ENCODE measurements at places on chromosomes 1 and 21.

DNA sequence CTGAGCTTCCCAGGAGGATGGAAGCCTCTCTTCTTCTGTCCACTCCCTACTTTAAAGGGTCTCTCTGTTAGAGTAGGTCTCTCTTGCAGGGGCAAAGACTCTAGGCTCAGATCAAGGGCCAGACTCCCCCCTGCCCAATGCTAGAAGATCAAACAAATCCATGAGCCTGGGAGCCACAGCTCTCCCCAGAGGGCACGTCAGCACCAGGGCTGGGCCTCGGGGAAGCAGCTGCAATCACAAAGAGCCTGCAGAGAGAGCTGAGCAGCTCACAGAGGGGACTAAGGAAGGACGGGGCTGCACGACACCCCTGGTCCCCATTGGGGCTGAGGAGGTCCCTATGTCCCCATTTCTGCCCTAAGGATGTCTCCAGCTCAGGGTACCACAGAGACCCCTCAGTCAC is 3.9 kb downstream of the CNTN2 start:
- DNase-seq, result no peak

- no peak for DNase-seq
Observed at GRCh38 chr1:2132222-2133038, 62.1 kb downstream of the FAAP20 start.

DNA sequence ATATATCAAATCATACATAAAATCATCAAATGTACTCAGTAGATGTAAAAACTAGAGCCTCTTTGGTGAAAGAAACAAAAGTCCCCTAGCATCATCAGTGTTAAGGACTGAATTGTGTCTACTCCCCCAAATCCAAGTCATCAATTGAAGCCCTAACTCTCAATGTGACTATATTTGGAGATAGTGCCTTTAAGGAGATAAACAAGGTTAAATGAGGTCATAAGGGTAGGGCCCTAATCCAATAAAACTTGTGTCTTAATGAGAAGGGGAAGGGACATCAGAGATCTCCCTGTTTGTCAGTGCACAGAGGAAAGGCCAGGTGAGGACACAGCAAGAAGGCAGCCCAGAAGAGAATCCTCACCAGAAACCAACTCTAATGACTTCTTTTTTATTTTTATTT is 33.5 kb downstream of the USP24 start:
- DNase-seq, result no peak

DNA sequence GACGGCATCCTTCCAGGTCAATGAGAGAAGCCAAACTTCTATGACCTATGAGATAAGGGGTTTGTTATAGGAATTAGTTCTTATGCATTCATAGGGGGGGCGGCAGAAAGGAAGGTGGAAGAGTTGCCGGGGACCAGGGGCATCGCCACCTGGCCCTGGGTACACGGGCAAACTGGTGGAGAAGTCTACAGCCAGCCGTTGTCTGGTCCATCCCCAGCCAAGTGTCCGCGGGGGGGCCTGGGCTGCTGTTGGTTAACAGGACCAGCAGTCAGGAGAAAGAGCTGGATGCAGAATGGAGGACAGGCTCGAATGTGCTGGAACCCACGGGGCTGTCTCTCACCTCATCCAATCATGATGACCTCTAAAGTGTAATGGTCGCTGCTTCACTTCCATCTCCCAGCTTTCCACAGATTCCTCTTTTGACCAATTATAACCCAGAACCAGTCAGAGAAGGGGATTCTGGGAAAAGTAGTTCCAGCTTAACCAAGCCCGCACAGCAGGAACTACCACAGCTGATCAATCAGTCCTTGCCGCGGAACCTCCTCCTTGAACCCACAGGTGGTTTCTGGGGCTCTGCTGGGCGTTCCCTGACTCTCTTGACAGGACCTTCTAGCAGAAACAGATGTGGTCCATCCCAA is 17.8 kb downstream of the TMEM51 start:
- no peak for DNase-seq

DNA sequence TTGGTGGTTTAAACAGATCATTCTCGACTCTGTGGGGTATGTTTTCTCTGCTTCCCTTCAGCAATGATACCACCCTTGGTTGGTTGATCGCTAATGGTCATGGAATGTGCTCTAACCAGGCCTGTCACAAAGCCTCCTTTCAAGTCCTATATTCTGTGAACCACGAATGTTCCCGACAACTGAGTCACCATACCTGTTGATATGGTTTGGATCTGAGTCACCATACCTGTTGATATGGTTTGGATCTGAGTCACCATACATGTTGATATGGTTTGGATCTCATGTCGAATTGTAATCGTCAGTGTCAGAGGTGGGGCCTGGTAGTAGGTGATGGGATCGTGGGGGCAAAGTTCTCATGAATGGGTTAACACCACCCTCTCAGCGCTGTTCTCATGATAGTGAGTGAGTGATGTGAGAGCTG is 10.2 kb upstream of the CAMK2N1 start:
- peak; percentile 41 for DNase-seq

GRCh38 chr21:35927262-35927661 is 133.1 kb downstream of the SETD4 start:
- no peak for DNase-seq

DNA sequence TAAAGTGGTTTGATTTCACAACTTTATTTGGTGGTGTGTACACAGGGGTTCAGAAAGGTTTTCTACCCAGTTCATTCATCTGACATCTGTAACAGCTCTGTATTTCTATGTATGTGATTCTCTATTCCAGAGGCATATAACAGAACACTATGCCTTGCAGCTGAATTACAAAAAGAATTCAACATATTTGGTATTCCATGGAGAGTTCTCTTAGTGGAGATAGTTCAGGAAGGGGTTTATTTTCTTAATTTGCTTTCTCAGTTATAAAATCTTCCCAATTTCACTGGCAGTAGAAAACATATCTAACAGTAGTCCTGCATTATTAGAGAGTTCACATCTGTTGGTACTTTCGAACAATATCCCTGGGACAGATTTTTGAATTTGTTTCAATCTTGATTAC is 207.9 kb upstream of the LYPLAL1 start:
- no peak for DNase-seq

- DNase-seq, result peak; percentile 37
Observed at GRCh38 chr21:42003051-42003461, 7.1 kb downstream of the ZBTB21 start.

- DNase-seq, result no peak
Observed at GRCh38 chr1:109954041-109954512, 30.5 kb upstream of the AHCYL1 start.

DNA sequence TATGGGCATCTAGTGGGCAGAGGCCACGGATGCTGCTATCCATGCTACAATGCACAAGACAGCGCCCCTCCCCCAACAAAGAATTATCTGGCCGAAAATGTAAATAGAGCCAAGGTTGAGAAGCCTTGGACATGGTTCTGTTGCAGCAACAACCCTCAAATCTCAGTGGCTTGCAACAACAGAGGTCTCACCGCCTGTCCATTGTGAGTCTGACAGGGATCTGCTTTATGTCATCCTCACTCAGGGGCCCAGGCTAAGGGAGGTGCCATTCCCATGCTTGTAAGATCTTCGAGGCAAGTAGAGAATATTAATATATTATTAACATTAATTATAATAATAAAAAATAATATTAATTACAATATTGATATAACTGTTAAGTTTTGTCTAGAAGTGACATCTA is 9.5 kb upstream of the PITHD1 start:
- DNase-seq, result no peak

- DNase-seq, result no peak
Observed at GRCh38 chr1:205583461-205584130, 48.2 kb downstream of the ELK4 start.

DNA sequence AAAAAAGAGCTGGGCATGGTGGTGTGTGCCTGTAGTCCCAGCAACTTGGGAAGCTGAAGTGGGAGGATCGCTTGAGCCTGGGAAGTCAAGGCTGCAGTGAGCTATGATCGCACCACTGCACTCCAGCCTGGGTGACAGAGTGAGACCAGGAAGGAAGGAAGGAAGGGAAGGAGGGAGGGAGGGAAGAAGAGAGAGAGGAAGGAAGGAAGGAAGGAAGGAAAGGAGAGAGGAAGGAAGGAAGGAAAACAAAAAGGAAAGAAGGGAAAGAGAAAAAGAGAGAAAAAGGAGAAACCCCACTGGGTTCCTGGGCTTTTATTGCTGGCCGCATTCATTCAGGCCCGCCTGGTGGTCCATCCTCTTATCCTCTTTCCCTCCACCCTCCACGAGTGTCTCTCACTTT is 9.8 kb downstream of the SLC2A7 start:
- DNase-seq, result no peak

GRCh38 chr21:39641827-39642450 is 29.2 kb downstream of the B3GALT5 start:
- DNase-seq, result no peak

DNA sequence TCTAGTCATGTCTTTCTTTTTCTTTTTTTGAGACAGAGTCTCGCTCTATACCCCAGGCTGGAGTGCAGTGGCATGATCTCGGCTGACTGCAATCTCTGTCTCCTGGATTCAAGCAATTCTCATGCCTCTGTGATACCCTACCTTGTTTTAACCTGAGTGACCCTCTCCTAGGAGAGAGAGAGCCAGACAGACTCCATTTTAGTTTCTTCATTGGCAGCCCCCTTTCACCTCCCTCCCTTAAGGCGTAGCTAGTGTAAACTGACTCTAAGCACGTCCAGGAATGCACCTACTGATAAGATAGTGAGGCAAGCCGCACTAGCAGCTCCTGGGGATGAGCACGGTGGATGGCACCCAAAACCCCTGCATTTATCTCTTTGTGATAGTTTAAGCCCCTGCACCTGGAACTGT is 5.2 kb upstream of the PKNOX1 start:
- no peak for DNase-seq

GRCh38 chr1:243917177-243917862 is 67.3 kb upstream of the AKT3 start:
- peak; percentile 37 for DNase-seq

DNA sequence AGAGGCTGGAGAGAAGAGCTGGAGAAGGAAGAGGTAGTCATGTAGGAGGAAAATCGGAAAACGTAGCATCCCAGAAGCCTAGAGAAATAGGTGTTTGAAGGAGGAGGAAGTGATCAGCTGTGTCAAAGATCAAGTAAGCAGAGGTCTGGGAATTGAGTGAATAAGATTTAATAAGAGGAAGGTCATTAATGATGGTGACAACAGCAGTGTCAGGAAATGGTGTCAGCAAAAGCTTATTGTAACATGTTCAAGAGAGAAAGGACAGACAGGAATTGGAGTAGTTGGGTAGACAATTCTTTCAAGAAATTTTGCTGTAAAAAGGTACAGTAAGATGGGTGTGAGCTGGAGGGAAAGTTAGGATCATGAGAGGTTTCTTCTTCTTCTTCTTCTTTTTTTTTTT is 41.6 kb upstream of the SLC6A9 start:
- DNase-seq, result no peak

GRCh38 chr1:65490231-65491009 is 70.0 kb downstream of the LEPR start:
- no peak for DNase-seq

DNA sequence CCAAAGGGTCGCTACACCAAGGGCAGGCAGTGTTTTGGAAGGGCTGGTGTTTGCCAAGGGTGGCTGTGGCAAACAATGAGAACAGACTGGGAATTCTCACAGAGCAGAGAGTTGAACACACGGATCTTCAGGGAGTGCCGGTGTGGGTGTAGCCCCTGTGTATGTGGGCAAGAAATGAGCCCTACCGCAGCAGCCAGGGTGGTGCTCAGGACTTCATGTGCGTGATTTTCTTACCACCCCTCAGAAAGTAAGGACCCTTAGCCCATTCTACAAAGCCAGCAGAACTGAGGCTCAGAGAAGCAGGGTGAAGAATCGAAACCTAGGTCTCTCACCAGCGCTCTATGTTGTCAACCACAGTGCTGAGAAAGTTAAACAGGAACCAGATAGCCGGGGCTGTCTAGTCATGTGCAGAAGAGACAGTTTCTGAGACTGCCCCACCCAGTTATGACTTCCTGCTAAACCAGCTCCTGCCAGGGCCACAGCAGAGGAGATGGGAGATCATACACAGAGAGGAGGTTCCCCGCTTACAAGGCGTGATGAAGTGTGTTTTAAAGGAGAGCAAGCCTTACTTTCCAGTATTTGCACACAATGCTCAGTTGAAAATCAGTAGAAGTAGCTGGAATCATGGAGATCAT is 21.9 kb upstream of the MORC3 start:
- no peak for DNase-seq

GRCh38 chr1:25932321-25932720 is 26.1 kb upstream of the STMN1 start:
- DNase-seq, result no peak

DNA sequence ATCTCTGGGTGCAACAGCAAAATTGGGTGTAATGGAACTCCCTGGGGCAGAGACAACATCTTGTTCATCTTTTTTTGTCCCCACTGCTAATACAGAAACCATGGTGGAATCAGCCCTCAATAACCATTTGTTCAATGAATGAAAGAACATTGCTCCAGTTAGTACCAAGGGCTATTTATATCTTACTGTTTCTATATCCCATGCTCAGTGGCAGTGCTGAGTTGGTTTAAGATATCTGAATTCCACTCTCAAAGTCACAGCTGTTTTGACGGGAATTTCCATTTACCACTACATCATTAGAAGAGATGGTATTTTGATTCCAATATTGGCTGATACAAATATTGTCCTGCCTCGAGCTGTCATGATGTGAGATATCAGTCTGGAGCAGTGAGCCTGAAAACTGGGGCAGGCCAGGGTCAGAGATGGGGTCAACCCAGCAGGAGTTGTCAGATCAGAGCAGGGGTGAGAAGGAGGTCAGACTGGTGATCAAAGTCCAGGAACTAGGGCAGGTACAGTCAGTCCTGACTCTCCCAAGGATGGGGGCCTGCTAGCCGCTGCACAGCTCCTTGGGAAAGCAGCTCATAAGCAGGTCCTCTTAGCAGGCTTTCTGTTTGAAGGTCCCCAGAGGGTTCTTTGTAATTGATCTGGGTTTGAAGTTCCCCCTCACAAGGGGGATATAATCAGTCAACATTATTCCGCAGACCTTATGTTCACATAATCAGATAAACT is 5.8 kb upstream of the PHC2 start:
- no peak for DNase-seq

GRCh38 chr1:228148935-228149405 is 760 bp upstream of the GJC2 start:
- DNase-seq, result no peak

DNA sequence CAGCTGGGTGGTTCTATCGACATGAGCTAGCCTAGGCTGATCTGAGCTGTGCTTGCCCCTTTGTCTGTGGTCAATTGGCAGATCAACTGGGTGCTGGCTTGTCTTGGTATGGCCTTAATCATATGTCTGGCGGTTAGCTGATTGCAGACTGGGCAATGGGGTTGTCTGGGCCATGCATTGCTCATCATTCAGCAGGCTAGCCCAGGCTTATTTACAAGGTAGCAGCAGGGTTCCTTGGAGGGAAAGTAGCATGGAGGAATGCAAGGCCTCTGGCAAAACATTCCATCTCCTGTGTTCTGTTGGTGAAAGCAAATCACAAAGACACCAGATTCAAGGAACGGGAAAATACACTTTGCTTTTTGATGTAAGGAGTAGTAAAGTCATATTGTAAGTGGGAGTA is 84.0 kb upstream of the IVNS1ABP start:
- no peak for DNase-seq

- DNase-seq, result no peak
Observed at GRCh38 chr1:202259705-202260104, 66.1 kb downstream of the LGR6 start.

DNA sequence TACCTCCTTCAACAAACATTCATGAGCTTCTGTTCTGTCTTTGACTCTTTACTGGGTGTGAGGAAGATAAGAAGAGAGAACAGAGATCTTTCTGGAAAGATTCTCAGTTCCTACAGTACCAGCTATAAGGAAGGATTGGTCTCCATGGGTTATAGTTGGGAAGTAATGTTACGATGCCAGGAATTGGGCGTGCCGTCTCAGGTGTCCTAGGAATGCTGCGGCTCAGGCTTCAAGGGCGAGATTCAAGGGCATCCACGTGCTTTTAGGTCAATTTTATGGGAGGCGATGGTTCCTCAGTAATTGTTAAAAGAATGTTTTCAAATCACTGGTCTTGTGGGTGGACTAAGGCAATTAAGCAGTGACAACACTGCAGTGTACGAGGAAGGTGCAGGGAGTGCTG is 27.3 kb downstream of the COG2 start:
- DNase-seq, result no peak
